Activated CD8-positive, alpha-beta memory T cell treated with anti-CD3 and anti-CD28 coated beads, Interleukin-2, amount 10 ng/mL, durations not matched to agents 7 days and 5 days (primary cell): ENCODE measurements at places on chromosomes 6 and 20. TPM values are rescaled to one million over a fixed set of nuclear protein-coding genes. Genes with fewer than 3 reads are reported as not detected.
A peak's percentile ranks its signal among the peaks of the same experiment; 100 is the strongest.

DNA sequence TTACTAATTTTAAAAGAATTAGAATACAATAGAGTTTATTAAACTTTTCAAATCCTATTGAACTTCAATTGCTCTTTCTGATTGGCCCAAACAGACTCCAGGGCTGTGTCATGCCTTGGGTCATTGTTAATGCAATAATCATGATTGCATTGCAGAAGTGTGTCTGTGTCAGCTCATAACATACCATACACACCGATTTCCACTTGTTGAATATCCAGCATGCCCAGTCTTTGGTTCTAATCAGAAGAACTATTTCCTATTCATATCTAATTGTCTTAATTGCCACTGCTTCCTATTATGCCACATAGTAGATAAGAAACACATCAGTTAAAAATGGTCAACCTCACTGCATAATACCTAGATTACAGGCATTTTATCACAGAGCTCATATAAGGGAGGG lies 106.1 kb upstream of the JAG1 start:
- no peak overlapping the region for H3K27ac ChIP-seq
- DNase-seq, result no peak
- H3K4me3 ChIP-seq, result no peak overlapping the region
- H3K27me3 ChIP-seq, result peaks cover 10% of the 10 kb centered on the region

DNA sequence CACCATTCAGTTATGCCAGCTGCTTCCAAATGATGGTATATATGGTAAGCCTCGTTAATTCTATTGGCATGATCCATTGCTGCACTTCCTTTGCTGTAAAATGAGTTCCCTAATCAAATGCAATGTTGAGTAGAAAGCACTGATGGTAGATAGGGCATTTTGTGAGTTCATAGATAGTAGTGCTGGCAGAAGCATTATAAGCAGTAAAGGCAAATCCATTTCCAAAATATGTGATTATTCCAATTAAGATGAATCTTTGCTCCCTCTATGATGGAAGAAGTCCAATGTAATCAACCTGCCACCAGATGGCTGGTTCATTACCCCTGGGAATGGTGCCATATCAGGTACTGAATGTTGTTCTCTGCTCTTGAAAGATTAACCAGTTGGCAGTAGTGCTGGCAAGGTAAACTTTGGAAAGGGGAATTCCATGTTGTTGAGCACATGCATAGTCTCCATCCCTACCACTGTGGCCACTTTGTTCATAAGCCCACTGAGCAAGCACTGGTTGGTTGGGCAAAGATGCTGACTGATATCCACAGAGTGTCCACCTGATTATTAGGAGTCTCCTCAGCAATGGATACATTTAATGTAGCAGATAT lies 5.6 kb upstream of the TBPL1 start:
- peaks cover 8% of the 10 kb centered on the region for H3K27me3 ChIP-seq
- no peaks in the 10 kb centered on the region for H3K36me3 ChIP-seq
- DNase-seq, result no peak
- H3K4me1 ChIP-seq, result peaks cover 6% of the 10 kb centered on the region
- no peak overlapping the region for H3K4me3 ChIP-seq

DNA sequence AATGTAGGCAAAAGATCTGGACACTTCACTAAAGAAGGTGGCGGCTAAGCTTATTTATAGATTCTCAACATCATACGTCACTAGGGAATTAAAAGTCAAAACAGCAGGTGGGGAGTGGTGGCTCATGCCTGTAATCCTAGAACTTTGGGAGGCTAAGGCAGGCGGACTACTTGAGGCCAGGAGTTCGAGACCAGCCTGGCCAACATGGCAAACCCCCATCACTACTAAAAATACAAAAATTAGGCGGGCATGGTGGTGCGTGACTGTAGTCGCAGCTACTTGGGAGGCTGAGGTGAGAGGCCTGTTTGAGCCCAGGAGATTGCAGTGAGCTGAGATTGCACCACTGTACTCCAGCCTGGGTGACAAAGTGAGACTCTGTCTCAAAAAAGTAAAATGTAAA lies 74.6 kb downstream of the GPX5 start:
- no peak for DNase-seq
- no peak overlapping the region for H3K27ac ChIP-seq
- no peaks in the 10 kb centered on the region for H3K36me3 ChIP-seq
- no peak overlapping the region for H3K4me3 ChIP-seq
- H3K4me1 ChIP-seq, result no peaks in the 10 kb centered on the region
- H3K27me3 ChIP-seq, result peaks cover 34% of the 10 kb centered on the region

DNA sequence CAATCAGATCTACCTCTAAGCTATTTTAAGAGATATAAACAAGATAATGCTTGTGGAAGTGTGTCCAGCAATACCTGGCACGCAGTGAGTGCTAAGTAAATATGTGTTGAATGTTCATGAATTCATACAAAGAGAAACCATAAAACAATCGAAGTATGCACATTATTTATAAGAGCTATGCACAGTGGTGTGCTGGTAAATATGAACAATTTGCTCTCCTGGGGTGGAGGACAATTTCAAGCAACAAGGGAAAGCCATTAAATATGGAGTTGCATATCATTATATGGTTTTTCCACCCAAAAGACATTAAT lies 526.6 kb upstream of the MARCKS start:
- H3K4me3 ChIP-seq, result no peak overlapping the region
- no peaks in the 10 kb centered on the region for H3K27me3 ChIP-seq
- no peaks in the 10 kb centered on the region for H3K36me3 ChIP-seq

DNA sequence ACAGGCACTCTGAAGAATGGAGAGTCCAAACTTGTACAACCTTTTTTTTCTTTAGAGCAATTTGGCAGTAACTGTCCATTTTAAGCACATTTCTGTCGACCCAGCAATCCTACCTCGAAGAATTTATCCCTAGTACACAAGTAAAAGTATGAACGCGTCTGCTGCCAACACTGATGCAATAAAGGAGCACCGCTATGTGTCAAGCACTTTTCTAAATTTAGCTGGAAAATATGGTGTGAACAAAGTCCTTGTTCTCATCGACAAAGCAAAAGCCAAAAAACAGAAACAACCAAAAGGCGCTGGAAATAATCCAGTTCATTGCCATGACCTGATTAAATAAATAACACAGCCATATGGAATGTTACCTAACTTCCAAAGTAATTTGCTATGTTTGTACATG lies 1.1 kb downstream of the DPM1 start:
- DNase-seq, result no peak
- H3K4me3 ChIP-seq, result peak overlapping the region; percentile 93
- no peaks in the 10 kb centered on the region for H3K27me3 ChIP-seq
- H3K4me1 ChIP-seq, result peaks cover 64% of the 10 kb centered on the region
- H3K36me3 ChIP-seq, result peaks cover 25% of the 10 kb centered on the region
- H3K27ac ChIP-seq, result peak overlapping the region; percentile 98

GRCh38 chr20:56249244-56249955 lies 868 bp downstream of the MC3R start:
- H3K27ac ChIP-seq, result no peak overlapping the region
- H3K36me3 ChIP-seq, result no peaks in the 10 kb centered on the region
- H3K4me1 ChIP-seq, result no peaks in the 10 kb centered on the region
- H3K4me3 ChIP-seq, result no peak overlapping the region

DNA sequence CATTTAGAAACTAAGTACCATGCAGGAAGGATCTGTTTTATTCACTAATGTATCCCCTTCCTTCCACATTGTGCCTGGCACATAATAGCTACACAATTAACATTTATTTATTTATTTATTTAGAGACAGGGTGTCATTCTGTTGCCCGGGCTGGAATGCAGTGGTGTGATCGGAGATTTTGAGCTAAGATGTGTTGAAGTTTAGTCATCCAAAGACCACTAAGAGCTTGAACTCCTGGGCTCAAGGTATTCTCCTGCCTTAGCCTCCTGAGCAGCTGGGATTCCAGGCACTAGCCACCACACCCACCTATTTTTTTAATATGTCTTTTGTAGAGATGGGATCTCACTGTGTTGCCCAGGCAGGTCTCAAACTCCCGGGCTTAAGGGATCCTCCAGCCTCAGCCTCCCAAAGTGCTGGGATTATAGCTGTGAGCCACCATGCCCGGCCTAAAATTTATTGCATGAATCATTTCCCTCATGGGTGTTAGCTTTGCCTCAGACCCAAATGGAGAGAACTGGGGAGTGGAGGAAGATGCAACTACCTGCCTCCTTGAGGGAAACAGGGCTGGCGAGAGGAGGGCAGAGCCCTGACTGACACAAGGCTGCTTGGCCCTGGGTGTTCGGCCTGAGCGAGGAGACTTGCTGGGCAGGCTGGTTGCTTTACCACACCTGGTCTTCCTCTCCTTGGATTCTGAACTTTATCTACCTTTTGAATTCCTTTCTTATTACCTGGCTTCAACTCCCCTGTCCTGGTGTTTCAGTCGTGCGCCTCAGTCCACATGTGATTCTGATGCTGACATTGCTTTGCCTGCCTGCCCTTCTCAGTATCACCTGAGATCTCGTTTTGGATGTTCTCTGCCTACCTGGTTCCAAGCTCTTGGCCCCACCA lies 1.7 kb upstream of the DYNLT1 start:
- H3K4me3 ChIP-seq, result peak overlapping the region; percentile 100
- peak overlapping the region; percentile 85 for H3K27ac ChIP-seq
- peak; percentile 40 for DNase-seq
- H3K36me3 ChIP-seq, result peaks cover 37% of the 10 kb centered on the region
- peaks cover 62% of the 10 kb centered on the region for H3K4me1 ChIP-seq
- no peaks in the 10 kb centered on the region for H3K27me3 ChIP-seq

- no peak for DNase-seq
- H3K27ac ChIP-seq, result no peak overlapping the region
- no peaks in the 10 kb centered on the region for H3K27me3 ChIP-seq
- no peak overlapping the region for H3K4me3 ChIP-seq
- no peaks in the 10 kb centered on the region for H3K36me3 ChIP-seq
Measured at GRCh38 chr20:16349523-16350260, 223.6 kb downstream of the KIF16B start.

DNA sequence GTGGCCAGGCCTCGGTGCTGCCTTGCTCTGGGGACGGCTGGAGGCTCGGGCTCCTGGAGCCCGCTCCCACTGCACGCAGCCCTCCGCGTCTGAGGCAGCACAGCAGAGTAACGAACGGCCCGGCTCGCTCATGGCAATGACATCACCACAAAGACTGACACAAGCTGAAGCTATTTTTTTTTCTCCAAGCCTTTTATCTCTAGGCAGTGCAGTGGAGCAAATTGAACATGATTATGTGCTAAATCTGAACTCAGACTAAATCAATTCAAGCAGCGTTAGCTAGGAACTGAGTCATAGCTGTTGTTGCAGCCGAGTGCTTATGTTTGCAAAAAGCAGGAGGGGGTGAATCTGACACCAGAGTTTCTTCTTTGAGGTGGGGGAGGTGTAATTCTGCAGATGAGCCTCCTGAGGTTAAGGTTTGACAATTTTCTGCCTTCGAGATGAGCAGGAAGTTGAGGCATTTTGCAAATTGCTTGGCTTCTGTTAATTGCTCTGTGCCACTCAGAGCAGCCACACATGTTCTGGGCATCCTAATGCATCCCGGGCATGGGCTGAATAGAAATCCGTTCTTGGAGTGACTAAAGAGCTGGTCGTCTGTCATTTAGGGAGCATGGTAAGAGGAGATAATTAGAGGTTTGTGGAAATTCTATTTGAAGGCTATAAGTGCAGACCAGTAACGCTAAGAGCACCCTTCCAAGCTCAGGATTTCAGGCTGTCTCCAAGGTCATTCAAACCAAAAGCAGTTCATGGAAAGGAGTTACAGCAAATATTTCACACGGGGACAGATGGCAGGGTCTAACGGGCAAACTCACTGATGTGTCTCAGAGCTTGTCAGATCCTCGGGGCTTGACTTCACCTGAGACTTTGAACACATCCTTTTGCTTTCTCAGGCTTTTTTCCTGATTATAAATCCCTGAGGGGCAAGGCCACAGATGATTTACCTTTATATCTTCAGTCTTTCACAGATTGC lies 155.1 kb upstream of the ENPP5 start:
- peaks cover 11% of the 10 kb centered on the region for H3K27me3 ChIP-seq
- peak; percentile 75 for DNase-seq
- H3K27ac ChIP-seq, result peak overlapping the region; percentile 67
- peaks cover 1% of the 10 kb centered on the region for H3K36me3 ChIP-seq
- peaks cover 56% of the 10 kb centered on the region for H3K4me1 ChIP-seq
- H3K4me3 ChIP-seq, result peak overlapping the region; percentile 59

GRCh38 chr20:51354769-51355319 lies 187.7 kb downstream of the NFATC2 start:
- DNase-seq, result peak; percentile 49
- H3K4me1 ChIP-seq, result peaks cover 8% of the 10 kb centered on the region
- no peak overlapping the region for H3K4me3 ChIP-seq
- H3K27ac ChIP-seq, result no peak overlapping the region

- no peaks in the 10 kb centered on the region for H3K36me3 ChIP-seq
- no peak for DNase-seq
- no peak overlapping the region for H3K4me3 ChIP-seq
- peaks cover 4% of the 10 kb centered on the region for H3K4me1 ChIP-seq
- no peak overlapping the region for H3K27ac ChIP-seq
Measured at GRCh38 chr6:37920667-37921066, 101.1 kb downstream of the ZFAND3 start.

- peaks cover 12% of the 10 kb centered on the region for H3K27me3 ChIP-seq
- no peak for DNase-seq
- no peak overlapping the region for H3K27ac ChIP-seq
- no peaks in the 10 kb centered on the region for H3K36me3 ChIP-seq
Measured at GRCh38 chr6:11951868-11952267, 60.2 kb upstream of the HIVEP1 start.

DNA sequence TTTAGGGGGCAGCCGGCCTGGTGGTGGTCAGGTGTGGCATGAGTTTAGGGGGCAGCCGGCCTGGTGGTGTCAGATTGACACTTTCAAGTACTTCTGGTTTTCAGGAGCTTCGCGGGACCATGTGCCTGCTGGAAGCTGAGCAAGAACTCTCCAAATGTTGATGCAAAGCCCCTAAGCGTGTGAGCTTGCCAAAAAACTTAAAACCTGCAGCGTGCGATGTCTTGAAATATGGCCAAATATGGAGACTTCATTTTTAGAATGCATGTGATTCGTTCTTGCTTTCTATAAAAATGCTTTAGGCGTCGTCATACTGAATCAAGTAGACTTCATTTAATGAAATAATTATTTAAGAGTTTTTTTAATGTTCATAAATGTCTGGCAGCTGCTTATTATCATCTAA lies 149.4 kb downstream of the SMOC2 start:
- no peaks in the 10 kb centered on the region for H3K36me3 ChIP-seq
- H3K4me1 ChIP-seq, result no peaks in the 10 kb centered on the region
- DNase-seq, result no peak
- no peak overlapping the region for H3K4me3 ChIP-seq

- H3K27ac ChIP-seq, result no peak overlapping the region
- H3K27me3 ChIP-seq, result no peaks in the 10 kb centered on the region
- no peak overlapping the region for H3K4me3 ChIP-seq
- no peak for DNase-seq
- peaks cover 10% of the 10 kb centered on the region for H3K4me1 ChIP-seq
Measured at GRCh38 chr6:137859025-137859424, 8.0 kb upstream of the TNFAIP3 start.

TMEM74B gene
- total RNA-seq, result 0.55 TPM

CPXM1 gene
- total RNA-seq, result 0.68 TPM

MLN gene
- not detected for total RNA-seq

C6orf52 gene
- 2.7 TPM for total RNA-seq

ACTL10 gene
- 3.7 TPM for total RNA-seq

ARHGAP18 gene
- total RNA-seq, result 14.1 TPM

TP53TG5 gene
- total RNA-seq, result 0.15 TPM

ZBTB46 gene
- 0.15 TPM for total RNA-seq

CGAS gene
- 58.9 TPM for total RNA-seq
